ENCODE measurements at places on chromosomes 5 and 9. TPM values are rescaled to one million over a fixed set of nuclear protein-coding genes. Genes with fewer than 3 reads are reported as not detected.

- no peak overlapping the region for H3K4me3 ChIP-seq
- DNase-seq = no peak
- no peaks in the 10 kb centered on the region for H3K4me1 ChIP-seq
- H3K27ac ChIP-seq = no peak overlapping the region
- H3K36me3 ChIP-seq = no peaks in the 10 kb centered on the region
- no peaks in the 10 kb centered on the region for H3K27me3 ChIP-seq
Measured at GRCh38 chr9:90458485-90458884, 184.1 kb downstream of the DIRAS2 start.

DNA sequence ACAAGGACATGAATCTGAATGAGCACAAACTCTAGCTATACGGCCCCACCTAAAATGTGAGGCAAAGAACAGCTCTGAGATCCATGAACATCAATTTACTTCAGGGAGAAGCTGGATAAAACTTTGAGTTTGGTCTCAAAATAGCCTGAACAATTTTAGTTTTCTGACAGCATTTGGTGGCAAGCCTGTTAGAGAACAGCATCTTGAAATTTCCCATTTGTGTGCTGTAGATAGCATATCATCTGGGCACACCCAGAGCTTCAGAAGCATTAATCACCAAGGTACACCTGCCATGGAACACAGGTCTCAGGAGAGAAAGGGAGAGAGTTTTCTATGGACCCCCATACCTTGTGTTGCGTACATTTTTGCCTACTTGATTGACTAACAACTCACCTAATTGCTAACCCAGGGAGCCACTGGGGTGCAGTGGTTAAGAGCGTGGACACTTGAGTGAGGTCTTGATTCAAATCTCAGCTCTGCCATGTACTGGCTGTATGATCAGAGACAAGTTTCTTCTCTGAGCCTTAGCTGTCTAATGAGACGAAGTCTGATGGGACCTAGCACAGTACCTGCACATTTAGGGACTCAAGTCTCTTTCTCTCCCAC, 264.9 kb downstream of the PIK3R1 start:
- DNase-seq = no peak
- H3K27me3 ChIP-seq = no peaks in the 10 kb centered on the region
- H3K4me3 ChIP-seq = no peak overlapping the region
- no peak overlapping the region for H3K27ac ChIP-seq
- H3K36me3 ChIP-seq = no peaks in the 10 kb centered on the region
- peaks cover 4% of the 10 kb centered on the region for H3K4me1 ChIP-seq

GRCh38 chr5:80711938-80712337, 57.2 kb upstream of the DHFR start:
- peak; percentile 34 for DNase-seq
- H3K27ac ChIP-seq = no peak overlapping the region
- no peak overlapping the region for H3K4me3 ChIP-seq

- DNase-seq = peak; percentile 95
- no peaks in the 10 kb centered on the region for H3K27me3 ChIP-seq
- no peaks in the 10 kb centered on the region for H3K36me3 ChIP-seq
- H3K4me1 ChIP-seq = peaks cover 40% of the 10 kb centered on the region
Measured at GRCh38 chr9:88746029-88746742, 211.2 kb downstream of the NXNL2 start.

- H3K4me3 ChIP-seq = no peak overlapping the region
- H3K27me3 ChIP-seq = no peaks in the 10 kb centered on the region
- H3K4me1 ChIP-seq = peaks cover 8% of the 10 kb centered on the region
- peak; percentile 98 for DNase-seq
- peak overlapping the region; percentile 14 for H3K27ac ChIP-seq
Measured at GRCh38 chr5:109865637-109866036, 175.9 kb downstream of the MAN2A1 start.

- no peaks in the 10 kb centered on the region for H3K27me3 ChIP-seq
- no peak overlapping the region for H3K4me3 ChIP-seq
- no peaks in the 10 kb centered on the region for H3K4me1 ChIP-seq
- H3K36me3 ChIP-seq = no peaks in the 10 kb centered on the region
- no peak overlapping the region for H3K27ac ChIP-seq
Measured at GRCh38 chr5:127821896-127822295, 118.7 kb downstream of the CCDC192 start.

GRCh38 chr9:3848445-3849114, 322.8 kb upstream of the RFX3 start:
- peak; percentile 34 for DNase-seq
- no peaks in the 10 kb centered on the region for H3K27me3 ChIP-seq
- H3K4me1 ChIP-seq = peaks cover 3% of the 10 kb centered on the region
- H3K27ac ChIP-seq = no peak overlapping the region

DNA sequence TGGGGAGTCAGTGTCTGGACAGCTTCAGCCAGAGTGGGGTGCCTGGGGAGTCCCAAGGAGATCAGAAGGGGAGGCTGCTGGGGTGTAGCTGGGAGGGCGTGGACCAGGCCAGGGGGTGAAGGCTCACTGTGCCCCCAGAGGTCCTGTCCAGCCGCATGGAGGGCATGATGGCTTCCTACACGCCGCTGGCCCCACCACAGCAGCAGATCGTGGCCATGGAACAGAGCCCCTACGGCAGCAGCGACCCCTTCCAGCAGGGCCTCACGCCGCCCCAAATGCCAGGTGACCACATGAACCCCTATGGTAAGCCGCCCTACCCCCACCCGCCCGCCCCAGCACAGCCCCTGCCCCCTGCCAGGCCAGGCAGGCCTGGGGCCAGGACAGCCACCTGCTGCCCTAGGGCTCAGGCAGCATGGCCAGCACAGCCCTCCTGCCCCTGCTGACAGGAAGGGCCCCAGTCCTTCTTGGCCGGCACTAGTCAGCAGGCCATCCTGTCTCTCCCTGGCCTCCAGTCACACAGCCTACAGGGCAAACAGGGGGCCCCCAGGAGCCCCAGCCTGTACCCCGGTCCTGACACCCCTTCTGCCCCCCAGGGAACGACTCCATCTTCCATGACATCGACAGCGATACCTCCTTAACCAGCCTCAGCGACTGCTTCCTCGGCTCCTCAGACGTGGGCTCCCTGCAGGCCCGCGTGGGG, 82.1 kb downstream of the LMX1B start:
- no peaks in the 10 kb centered on the region for H3K36me3 ChIP-seq
- peaks cover 35% of the 10 kb centered on the region for H3K27me3 ChIP-seq
- no peaks in the 10 kb centered on the region for H3K4me1 ChIP-seq
- H3K4me3 ChIP-seq = no peak overlapping the region
- H3K27ac ChIP-seq = no peak overlapping the region

Gene ABCA1
- total RNA-seq = 43.6 TPM

Gene TYRP1
- 0.90 TPM for total RNA-seq

Gene MYMK
- total RNA-seq = not detected

Gene PRSS3
- 16.4 TPM for total RNA-seq

Gene GPR150
- total RNA-seq = under 0.01 TPM
